ENCODE measurements at places on chromosomes 5 and 9. TPM values are rescaled to one million over a fixed set of nuclear protein-coding genes. Genes with fewer than 3 reads are reported as not detected.

SNCB gene
- not detected for total RNA-seq

GALNT12 gene
- total RNA-seq, result 76.2 TPM

SLC25A2 gene
- 0.18 TPM for total RNA-seq

C5orf58 gene
- not detected for total RNA-seq

TNFSF15 gene
- total RNA-seq, result 0.55 TPM

PPP2CA gene
- total RNA-seq, result 43.4 TPM

PKD2L2 gene
- not detected for total RNA-seq
